T47D (cell line): ENCODE measurements at places on chromosomes 1 and 21.

DNA sequence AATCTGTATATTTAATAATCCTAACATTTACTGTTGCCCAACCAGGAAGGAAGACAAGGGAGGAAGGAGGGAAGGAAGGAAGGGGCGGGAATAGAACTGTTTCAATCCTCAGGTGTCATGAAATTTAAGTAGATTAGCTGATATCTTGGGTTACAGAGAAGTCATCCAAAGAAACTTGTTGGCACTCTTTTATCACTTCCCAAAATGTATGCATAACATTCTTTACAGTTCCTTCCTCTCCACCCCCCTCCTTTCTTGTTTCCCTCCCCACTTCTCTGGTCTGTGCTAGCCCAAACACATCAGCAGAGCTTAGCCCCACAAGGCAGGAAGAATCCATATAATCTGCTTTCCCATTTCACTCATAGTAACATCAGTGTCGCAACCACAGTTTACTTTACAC, 110.9 kb downstream of the ESRRG start:
- no peak for DNase-seq

DNA sequence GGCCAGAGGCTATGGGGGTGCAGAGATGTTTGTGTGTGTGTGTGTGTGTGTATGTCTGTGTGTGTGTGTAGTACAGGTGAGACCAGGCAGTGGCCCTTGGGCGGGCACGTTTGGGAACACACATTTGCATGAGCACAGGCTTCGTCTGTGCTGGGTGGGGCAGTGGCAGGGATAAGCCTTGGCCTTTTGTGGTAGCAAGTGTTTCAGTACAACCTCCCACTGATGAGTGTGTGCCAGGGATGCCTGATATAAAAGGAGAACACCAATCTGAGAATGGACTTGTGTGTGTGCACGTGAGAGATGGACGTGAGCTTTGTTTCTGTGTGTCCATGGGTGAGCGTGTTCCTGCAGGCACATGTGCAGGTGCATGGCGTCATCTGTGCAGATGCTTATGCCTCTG, 3.0 kb downstream of the NTRK1 start:
- DNase-seq, result no peak

DNA sequence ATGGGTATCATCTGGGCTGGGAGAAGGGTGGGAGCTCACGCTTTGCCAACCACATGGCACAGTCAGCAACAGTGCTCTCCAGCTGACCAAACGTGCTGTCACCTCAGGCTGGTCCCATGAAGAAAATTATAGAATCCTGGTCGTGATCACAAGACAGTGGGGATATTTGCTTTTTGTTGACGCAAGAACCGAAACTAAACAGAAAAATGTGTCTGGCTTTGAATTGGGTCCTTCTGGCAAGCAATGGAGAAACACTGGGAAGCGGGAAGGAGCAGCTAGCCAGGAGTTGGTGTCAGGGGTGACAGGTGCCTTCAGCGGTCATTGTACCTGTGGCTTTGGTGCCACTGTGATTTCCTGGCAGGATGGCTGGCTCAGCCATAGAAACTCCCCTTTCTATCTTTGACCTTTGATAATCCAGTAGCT, 304.8 kb downstream of the PAPPA2 start:
- DNase-seq, result no peak

GRCh38 chr1:36095760-36096405, 7.2 kb downstream of the ADPRS start:
- no peak for DNase-seq

- DNase-seq, result no peak
Measured at GRCh38 chr21:31442339-31442738, 98.3 kb upstream of the TIAM1 start.
